ENCODE measurements at places on chromosomes 2 and 18.

GRCh38 chr2:29196792-29197788 is 81.9 kb downstream of the CLIP4 start:
- DNase-seq: peak; percentile 10

DNA sequence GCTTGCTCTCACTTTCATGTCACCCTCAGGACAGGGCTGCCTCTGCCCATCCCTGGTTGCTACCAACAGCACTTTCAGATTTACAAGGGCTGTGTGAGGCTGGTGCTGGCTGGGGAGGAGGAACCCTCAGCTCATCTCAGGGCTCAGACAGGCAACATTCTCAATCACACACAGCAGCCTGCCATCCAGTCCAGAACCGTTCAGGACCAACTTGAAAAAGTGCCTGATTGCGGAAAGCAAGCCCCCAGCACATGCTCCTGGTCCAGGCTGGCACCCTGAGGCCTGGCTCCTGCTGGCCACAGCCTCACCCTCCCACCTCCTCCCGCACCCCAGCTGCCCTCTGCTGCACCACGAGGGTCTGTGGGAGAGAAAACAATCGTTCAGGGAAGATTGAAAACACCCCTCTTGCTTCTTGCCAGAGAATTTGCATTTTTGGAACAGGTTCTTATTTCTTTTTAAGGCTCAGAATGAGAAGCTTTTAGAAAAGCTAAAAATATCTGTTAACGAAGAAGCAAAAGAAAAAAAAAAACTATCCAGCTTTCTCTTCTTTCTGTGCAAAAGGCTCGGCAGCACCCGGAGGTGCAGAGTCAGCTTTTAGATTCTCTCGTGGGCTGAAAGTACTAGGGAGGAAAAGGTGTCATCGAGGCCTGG is 403.8 kb upstream of the ID2 start:
- no peak for DNase-seq

- DNase-seq: no peak
Observed at GRCh38 chr2:219571311-219572236, at the start of gene OBSL1. Gene OBSL1 (minus strand): TSS chr2:219571539. CDS start chr2:219571232, 307 bp downstream.

DNA sequence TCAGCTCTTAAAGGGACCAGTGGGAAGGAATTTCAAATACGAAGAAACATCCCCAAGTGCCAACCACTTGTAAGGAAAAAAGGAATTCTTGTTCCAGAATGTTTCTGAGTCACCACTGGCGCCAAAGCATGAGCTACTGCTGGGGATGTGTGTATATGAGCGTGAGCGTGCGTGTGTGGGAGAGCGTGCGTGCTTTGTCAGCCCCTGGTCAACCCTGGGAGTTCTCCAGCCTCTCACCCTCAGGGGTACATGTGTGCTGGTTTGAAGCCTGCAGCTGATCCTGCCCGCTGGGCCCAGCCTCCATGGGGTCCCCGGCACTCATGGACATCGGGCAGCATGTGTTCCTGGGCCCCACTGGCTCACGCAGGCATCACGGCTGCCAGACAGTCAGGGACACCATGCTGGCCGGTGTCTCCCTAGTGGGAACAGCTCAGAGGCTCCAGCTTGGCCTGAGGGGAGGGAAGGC is 17.1 kb downstream of the HS6ST1 start:
- DNase-seq: peak; percentile 56

- DNase-seq: no peak
Observed at GRCh38 chr2:151189125-151189524, 72.5 kb downstream of the RBM43 start.

GRCh38 chr2:55871637-55872036 is 51.9 kb downstream of the EFEMP1 start:
- DNase-seq: no peak

DNA sequence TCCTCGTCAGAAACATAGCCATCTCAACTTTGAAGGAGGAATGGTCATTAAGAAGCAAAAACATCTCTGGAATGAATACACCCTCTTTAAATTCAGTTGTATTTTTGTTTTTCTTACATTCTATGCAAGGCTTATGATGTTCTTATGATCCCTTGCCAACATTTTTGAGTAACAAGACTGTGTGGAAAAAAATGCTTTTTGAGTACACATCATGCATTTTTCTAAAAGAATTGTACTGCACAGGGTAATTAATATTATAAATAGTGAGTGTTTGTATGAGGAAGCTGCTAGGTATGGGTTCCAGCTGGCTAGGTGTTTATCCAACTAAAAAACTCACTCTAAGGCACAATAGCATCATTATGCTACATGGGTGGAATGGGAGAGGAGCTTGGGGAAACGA is 59.0 kb upstream of the SPATS2L start:
- no peak for DNase-seq

DNA sequence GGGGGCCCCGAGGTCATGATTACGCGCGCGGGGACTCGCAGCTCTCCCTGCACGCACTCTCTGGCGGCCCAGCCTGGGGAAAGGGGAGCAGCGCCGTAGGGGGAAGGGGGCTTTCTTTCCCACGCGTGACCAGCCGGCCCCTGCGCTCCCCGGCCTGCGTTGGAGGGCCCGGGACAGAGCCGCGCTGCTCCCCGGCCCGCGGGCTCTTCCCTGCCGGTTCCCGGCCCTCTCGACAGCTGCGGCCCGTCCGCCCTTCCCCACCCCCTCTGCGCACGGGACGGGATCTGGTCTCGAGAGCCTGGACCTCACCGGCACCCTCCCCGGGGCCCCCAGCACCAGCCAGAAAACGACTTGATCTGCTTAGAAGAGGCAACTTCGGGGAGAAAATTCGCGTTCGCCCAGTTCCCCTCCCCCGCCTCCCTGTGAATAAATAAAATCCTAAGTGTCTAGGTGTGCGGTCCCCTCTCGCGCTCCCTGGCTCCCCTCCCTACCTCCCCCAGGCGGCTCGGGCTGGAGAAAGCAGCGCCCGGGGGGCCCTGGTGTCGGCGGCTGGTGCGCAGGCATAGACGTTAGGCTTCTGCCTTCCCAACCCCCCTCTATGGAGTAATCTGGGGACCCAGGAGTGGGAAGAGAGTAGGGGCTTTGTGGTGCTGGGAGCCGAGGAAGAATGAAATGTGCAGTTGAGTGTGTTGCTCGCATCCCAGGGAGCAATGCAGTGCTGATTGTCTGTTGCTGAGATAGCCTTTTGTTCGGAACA is 803 bp upstream of the FIGN start:
- DNase-seq: no peak

- no peak for DNase-seq
Observed at GRCh38 chr2:176027806-176028205, 25.7 kb upstream of the LNPK start.

DNA sequence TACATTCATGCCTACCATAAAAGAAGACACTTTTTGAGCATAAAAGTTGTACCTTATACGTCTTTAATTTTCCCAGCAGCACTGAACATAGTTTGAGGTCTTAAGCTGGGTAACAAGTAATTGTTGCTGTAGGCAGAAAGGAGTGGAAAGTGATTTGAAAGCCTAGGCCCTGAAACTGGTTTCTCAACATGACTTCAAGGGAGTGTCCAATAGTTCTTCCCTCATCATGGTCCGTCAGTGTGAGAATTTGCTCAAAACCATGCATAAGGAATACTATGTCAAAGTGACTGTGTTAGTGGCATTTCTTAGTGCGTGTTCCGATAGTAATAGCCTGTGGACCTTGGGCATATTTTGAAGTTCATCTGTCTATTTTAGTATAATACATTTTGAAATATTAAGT is 463.1 kb downstream of the PTPRM start:
- DNase-seq: no peak

DNA sequence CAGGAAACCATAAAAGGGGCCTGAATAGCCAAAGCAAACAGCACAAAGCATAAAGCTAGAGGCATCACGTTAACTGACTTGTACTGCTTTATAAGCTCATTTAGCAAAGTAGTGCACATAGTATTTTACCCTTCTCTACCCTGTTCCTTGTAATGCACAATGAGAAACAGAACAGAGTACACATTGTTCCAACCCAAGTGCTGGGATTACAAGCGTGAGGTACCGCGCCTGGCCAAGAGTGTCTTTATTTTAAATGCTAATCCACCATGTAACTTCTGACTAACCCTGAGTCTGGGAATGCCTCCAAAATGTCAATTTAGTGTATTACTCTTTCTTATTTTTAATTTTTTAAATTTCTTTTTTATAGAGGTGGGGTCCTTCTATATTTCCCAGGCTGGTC is 46.4 kb upstream of the STON1 start:
- no peak for DNase-seq

GRCh38 chr2:241115361-241115760 is 13.3 kb upstream of the MTERF4 start:
- DNase-seq: no peak

GRCh38 chr2:71930049-71930681 is 217.5 kb downstream of the CYP26B1 start:
- no peak for DNase-seq

DNA sequence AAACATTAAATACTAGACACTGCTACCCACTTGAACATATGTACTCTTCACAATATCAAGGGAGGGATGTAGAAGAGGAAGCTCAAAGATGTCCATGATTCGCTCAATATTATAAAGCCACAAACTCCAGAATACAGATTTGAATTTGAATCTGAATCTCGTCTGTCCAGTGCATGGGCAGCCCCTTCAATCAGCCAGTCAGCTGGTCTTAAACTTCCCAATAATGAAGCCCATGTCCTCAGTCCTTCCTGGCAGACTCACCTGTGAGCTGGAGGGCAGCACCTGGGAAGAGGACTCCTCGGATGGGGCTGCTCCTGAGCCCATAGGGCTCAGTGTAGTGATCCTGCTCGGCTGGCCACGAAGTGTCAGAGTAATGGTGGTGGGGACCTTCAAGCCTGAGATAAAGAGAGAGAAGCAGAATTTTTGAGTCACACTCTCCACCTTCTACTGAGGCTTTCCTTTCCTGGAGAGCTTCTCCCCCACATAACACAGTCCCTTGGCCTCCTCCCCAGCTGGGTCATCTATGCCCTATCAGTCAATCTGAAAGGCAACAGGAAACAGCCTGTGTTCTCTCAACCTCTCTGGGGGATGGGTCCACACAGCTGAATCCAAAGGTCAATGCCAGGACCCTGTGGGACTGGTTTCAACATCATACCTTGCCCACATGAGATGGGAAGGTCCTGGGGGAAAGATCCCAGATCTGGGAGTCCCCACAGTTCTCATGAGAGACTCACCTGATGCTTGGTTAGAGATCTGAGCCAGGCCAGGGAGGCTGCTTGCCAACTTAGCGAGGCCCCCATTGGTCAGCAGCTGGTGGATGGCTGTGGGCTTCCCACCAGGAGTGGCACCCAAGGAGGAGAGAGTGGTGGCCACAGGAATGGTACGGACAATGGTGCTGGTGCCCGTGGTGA is 36.5 kb downstream of the KANSL3 start:
- DNase-seq: no peak

- DNase-seq: no peak
Observed at GRCh38 chr2:170840717-170841210, 24.1 kb downstream of the GAD1 start.

- DNase-seq: no peak
Observed at GRCh38 chr2:40388161-40388560, 63.7 kb downstream of the SLC8A1 start.

GRCh38 chr2:26974352-26974751 is 3.9 kb downstream of the MAPRE3 start:
- no peak for DNase-seq

- DNase-seq: peak; percentile 5
Observed at GRCh38 chr18:1047406-1047805, 142.7 kb downstream of the ADCYAP1 start.

DNA sequence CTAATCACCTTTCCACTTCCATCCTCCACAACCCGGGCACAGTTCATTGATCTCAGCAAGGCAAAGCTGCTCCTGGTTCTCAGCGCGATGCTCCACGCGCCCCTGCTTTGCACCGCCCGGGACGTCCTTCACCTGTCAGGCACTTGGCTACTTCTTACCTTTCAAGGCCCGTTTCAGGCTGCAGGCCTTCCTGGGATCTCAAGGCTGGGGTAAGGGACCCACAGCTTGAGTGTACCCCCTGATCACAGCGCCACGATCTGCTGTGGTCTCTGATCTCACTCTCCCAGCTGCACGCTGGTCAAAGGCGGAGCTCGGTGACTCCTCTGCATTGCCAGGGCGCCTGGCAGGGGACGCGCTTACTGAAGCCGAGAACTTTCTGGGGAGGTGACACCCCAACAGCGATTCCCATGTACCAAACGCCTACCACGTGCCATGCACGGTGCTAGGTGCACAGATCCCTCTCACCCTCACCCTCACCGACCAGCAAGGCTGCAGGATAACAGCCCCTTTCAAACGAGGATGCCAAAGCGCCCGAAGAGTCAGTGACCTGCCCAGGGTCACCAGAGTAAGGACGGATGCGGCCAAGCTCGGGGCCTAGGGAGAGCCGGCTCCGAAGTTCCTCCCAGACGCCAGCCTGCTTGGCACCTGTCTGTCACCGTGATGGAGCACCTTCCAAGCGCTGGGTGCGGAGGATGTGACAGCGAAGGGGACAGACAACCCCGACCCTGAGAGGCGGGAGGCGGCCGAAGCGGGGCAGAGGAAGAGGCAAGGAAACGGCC is 818 bp downstream of the ITGB1BP1 start:
- DNase-seq: no peak

- no peak for DNase-seq
Observed at GRCh38 chr2:28356095-28356911, 36.4 kb upstream of the FOSL2 start.

GRCh38 chr18:50401888-50402287 is 27.0 kb downstream of the SKA1 start:
- no peak for DNase-seq

DNA sequence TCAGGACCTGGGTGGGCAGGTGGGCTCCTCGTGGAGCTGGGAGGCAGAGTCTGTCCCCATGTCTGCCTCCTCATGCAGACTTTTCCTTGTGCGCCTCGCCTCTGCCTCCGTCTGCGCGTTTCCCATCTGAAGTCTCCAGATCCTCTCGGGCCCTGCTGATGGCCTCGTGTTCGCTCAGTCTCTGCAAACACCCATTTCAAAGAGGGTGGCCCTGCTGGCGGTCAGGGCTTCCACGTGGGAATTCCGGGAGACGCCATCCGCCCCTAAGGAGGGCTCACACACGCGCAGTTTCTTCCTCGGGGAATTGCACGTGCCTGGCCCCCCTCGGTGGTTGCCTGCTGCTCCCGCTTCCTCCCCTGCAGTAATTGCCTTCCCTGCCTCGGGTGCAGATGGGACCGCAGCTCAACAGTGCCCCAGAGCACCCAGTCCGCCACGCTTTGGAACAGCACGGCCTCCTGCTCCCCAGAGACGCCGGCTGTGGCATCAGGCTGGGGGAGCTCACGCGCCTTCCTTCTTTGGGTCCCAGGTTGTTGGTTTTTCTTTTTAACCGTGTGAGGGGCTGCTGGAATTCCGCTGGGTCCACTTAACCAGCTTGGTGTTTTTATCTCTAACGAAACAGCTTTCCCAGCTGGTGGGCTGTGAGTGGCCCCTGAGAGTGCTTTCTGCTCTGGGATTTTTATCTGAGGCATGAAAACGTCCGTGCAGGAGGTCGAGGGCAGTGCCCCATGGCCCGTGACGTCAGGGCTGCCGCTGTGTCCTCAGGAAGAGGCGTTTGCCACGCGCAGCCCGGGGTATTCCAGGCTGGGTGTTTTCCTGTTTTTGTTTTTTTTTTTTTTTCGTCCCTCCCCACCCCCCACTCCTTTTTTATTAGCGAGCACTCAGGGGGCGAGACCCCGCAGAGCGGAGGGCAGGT is 16.1 kb downstream of the NFATC1 start:
- DNase-seq: no peak
